ENCODE measurements at places on chromosomes 7 and 10.

DNA sequence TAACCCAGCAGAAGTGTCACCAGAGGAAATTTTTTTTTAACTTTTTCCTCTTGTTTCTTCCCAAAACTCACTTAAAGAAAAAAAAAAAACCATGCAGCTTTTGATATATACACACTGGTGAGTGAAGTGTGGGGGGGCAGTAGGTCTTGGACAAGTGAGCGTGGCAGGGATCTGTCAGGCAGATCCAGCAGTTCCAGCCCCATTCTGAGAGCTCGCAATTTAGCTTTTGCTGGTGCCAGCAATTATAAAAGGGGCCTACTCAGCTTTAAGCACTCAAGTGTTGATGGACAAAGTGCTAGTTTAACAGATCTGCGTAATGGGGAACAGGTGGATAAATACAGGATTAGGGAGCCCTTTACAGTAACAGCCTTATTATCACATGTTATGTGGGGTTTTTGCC, 619.2 kb upstream of the GALNT17 start:
- DNase-seq, result no peak

DNA sequence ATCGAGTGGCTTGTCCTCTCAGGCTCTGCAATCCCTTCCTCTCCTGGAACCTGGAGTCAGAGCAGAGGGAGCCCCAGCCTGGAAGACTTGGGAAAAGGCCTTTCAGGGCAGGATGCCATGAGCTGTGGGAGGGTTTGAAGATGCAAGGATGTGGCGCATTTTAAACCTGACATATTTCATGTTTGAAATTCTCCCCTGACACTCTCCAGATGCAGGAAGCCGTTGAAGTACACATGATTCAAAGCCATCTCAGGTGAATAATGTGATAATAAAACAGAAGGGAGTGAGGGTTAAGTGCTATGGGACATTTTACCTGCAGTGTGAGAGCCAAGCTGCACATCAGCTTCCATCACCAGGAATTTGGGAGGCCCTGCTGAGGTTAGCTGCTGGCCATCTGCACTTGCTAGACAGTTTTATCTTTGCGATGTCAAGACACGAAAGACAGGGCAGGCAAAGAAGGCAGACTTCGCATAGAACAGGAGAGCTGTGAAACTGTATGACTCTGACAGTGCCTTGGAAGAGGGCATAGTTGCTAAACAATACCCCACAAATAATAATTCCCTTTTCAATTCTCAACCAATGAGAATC, 159.1 kb upstream of the GDF10 start:
- no peak for DNase-seq

GRCh38 chr10:79140085-79140793, 71.5 kb downstream of the ZMIZ1 start:
- no peak for DNase-seq

DNA sequence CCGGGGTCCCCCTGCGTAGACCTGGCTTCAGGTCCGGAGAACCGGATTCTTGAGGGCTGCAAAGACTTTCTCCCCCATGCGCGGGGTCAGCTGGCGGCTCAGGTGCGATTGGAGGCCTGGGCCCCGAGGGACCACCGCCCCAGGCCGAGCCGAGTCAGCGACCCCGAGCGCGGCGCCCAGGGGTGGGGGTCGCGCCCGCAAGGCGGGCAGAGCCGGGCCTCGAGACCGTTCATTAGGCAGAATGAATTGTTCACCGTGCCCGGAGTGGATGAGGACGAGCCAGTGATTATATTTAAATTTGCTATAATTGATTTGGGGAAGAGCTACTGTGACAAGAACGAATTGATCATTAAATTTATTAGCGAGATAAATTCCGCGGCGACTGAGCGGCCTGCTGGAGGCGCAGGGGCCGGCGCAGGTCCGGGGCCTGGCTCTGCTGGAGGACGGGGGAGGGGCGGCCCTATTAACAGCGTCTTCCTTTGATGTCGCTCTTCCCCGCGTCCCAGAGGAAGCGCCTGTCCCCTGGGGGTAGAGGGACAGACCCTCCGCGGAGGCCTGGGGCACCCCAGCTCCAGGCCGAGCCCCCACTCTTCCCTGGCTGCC, 7.5 kb downstream of the MNX1 start:
- DNase-seq, result no peak

DNA sequence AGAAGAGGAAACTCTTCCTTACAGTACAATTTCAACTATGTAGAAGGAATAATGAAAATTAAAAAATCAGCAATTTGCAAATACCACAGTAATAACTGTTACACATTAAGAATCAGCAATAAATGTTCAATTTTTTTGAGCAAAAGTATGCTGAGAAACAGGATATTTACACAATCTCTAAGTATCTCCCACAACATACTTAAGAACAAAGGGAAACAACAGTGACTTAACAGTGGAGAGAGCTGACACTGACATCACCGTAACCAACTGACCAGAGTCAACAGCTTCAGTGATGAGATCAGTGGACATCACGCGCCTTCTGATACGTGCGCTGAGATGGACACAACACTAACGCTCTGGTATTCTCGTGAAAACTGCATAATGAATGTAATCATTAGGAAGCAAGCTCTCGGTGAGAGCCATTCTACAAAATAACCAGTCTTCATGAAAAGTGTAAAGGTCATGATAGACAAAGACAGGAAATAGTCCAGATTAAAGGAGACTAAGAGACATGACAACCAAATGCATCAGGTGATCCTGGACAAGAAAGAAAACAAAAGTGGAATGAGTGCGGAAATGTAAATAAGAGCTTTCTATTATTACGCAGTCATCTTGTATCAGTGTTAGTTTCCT, 82.6 kb downstream of the PIP4K2A start:
- DNase-seq, result no peak

- no peak for DNase-seq
Observed at GRCh38 chr10:58177362-58177947, 90.2 kb downstream of the IPMK start.

DNA sequence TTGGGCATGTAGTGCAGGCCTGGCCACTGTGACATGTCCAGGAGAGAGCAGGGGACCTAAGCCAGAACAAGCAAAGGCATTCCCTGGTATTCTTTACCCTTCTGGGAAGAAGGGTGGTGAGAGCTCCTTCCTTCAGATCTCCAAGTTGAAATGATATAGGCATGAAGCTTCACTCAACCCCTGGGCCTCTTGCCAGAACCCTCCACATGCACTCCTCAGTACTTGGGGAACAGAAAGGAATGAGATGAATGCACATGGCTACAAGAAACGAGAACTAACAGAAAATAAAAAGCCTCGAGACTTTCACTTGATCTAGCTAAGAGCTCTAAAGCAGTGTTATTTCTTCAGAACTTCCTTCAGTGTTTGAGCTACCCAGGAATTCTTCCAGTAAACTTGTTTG, 262.2 kb downstream of the ETV1 start:
- DNase-seq, result no peak

DNA sequence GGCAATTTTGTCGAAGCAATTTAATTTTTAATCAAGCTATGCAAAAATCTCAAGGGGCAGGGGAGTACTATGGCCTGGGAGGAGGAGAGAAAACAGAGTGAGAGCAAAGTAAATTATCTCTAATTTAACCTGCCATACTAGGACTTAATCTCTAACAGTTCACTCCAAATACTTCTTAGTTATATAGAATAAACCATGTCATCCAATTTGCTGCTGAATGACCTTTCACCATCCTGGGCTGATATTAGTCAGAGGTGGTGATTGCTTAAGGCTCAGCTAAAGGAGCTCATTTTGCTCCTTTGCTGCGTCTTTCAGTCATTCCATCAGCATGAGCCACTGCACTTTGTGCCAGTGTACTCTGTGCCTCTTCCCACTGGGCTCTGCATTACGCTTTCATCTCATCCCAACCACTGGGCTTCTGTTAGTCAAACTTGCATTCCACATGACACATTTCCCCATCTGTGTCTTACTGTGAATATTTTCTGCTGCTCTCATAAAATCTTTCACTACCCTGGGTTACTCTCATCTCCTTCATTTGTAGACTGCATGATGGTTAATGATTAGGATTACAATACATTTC, 84.3 kb downstream of the CD36 start:
- DNase-seq, result peak; percentile 89

DNA sequence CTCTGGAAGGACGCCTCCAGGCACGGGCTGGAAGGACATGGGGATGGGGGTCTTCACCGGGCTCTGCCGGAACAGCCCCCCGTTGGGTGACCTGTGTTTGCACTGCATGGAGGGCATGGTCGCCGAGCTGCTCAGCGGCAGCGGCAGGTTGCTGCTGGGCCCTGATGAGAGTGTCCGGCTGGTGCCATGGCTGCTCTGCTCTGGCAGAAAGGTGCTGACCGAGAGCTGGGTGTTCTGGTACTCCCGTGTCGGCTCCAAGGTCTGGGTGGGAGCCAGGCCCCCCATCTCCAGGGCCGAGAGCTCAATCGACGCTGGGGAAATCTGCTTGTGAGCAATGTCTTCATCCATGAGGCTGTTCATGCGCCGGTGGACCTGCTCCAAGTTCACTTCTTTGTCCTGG, 764.3 kb downstream of the GRID1 start:
- DNase-seq, result no peak

DNA sequence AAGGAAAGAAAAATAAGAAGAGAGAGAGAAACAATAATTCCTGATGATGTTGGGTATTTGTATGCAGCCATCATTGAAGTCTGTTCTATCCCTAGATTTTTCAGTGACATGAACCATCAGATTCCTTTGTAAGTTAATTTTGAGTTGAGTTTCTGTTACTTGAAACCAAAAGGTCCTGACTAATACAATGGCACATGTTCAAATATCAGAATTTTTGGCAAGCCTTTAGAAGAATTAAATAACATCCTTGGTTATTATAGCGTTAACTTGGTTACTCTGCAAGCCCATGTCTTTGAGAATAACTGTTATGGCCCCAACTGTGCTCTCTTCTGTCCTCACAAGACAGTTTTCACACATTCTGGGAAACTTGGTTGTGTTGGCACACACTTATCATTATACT, 66.5 kb downstream of the SYPL1 start:
- no peak for DNase-seq

- DNase-seq, result no peak
Observed at GRCh38 chr10:121426307-121426706, 171.9 kb downstream of the FGFR2 start.

DNA sequence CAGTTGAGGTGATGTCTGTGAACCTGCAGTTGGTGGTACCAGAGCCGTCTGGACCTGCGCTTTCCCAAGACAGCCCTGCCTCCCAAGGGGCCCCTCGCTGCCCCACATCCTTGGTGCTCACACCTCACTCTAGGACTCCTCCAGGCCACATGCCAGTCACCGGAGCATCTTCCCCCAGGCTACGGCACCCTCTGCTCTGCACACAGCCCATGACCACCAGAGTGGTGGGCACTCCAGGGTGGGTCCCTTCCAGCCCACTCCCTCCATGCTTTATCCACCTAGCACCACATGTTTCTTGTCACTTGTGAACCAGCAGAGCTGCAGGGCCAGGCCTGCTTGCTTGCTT, 183.7 kb upstream of the SH2B2 start:
- no peak for DNase-seq

DNA sequence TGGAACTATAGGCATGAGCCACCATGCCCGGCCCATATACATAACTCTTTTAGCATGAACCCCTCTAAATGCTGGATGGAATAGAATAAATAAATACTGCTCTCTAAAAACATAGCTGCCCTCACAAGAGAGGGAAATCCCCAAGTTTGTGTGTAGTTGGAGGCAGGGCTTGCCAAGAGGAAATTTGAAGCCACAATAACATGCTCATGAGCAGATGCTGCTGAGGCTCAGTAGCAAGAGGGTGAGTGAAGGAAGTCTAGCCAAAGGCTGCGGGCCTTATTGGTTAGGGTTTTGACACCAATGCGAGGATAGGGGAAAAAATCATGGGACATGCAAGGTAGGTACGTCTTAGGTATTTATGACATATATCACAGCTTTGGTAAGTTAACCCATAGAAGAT, 17.3 kb downstream of the TPK1 start:
- no peak for DNase-seq

DNA sequence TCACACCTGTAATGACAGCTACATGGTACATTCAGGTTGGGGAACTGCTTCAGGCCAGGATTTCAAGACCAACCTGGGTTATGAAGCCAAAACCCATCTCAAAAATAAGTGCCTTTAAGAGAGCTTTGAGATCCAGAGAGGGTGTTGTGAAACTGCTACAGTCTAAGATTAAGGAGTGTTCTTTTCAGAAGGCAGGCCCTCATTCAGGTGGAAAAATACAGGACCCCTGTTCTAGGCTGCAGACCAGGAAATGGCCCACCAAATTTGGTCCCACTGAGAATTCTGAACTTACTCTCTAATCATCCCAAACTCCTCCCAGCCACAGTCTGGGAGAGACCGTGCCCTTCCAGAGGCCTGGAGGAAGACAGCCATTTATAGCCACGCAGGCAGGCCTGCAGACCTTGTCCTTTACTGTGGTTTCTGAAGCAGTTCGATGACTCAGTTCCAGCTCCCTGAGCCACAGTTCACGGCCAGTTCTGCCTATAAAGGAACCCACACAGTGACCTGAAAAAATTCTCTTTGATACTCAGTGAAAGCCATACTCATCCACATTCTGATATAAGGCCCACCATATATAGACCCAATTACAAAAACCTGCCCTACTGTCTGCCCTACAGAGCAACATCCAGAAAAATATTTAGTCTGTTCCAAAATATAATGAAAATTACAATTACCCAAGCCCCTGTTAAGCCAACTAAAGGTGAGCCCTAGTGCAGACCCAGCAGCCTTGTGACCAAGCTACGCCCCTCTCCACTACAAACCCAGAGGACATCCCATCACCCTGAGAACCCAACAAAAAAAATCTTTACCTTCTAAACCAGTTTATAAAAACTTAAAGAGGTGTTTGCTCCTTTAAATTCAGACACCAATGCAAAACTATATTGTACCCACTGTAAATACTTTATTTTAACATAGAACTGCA, 21.2 kb downstream of the ZNF680 start:
- DNase-seq, result no peak

GRCh38 chr7:148031811-148032210, 558.8 kb upstream of the C7orf33 start:
- DNase-seq, result no peak

GRCh38 chr10:129689671-129690071, 222.6 kb downstream of the MGMT start:
- DNase-seq, result no peak

- no peak for DNase-seq
Observed at GRCh38 chr10:87767253-87767652, 50.8 kb downstream of the ATAD1 start.

- DNase-seq, result no peak
Observed at GRCh38 chr10:86936661-86937501, 20.5 kb downstream of the MMRN2 start.
